GM06990 (cell line): ENCODE measurements at places on chromosomes 3 and 15.

GRCh38 chr3:185572183-185572582, 13.9 kb upstream of the SENP2 start:
- DNase-seq, result no peak

- no peak for DNase-seq
Observed at GRCh38 chr15:99252326-99252725, 1.0 kb downstream of the LRRC28 start.

DNA sequence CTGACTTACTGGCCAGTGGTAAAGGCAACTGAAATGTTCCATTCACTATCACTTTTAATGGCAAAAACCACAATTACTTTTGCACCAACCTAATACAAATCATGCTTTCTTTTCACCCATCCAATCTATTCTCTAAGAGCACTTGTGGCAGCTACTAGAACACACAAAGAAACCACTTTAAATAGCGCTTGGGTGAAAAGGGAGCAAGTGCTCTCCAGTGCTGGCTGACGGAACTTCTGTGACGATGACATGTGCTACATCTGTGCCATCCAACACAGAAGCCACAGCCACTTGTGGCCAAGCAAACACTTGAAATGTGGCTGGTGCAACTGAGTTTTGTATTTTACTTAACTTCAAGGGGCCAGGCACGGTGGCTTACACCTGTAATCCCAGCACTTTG, 18.9 kb downstream of the SH3BP5 start:
- DNase-seq, result no peak

DNA sequence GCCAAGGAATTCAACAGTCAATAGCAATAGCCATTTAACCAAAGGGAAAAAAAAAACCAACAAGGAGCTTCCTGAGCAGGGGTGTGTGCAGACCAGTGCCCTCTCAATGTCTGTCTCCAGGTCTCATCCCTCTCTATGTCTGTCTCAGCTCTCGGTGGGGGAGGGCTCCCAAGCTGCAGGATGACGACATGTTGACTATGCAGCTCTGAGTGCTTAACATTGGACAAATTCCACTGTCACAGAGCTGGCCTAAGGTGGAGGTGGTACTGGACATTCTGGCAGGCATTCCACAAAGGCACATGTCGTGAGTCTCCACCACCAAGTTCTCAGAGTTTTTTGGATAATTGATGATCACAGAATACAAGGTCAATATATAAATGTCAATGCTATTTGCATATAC, 2.0 kb upstream of the CAPN7 start:
- DNase-seq, result no peak

- DNase-seq, result no peak
Observed at GRCh38 chr15:29677871-29678461, 144.3 kb downstream of the TJP1 start.

DNA sequence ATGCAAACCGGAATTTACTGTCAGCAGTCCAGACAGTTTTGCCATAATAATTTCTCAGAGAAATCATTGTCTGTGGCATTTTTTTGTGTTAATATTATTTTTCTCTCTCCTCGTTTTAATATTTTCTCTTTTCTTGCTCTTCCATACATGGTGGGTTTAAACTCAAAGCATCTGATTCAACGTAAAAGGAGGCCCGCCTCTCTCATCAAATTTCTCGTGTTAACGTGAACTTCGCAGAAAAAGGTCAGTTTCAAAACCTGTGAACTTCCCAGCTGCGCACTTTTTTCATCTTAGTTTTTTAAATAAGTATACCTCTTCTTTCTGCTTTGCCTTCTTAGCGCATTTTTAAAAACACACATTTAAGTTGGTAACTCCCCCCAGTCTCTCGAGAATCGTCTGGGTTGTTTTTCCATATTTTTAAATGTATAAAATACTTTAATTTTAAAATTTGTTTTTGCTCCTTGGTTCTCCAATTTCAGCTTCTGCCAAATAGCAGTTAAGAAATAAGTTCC, 9.1 kb downstream of the SHOX2 start:
- peak; percentile 18 for DNase-seq

GRCh38 chr3:126131881-126132750, 48.2 kb upstream of the SLC41A3 start:
- DNase-seq, result no peak

DNA sequence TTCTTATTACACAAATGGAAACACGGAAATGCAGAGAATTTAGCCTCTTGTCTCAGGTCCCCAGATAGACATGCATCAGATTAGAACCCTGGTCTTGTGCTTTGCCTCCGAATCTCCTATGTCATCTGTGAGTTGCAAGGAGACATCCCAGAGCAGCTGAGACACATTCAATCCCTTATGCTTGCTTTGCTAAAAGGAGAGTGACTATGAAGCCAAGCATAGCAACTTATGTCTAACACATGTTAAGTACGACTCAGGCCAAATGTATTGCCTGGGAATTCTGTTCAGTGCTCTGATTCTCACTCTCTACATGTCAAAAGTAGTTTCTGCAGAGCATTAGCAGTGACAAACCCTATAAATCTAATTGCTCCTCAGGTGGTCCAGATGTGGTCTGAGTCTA, 30.6 kb upstream of the LRRC3B start:
- DNase-seq, result no peak

GRCh38 chr3:157151627-157152026, 8.3 kb downstream of the CCNL1 start:
- no peak for DNase-seq

- DNase-seq, result no peak
Observed at GRCh38 chr15:94416820-94417219, 185.5 kb downstream of the MCTP2 start.

DNA sequence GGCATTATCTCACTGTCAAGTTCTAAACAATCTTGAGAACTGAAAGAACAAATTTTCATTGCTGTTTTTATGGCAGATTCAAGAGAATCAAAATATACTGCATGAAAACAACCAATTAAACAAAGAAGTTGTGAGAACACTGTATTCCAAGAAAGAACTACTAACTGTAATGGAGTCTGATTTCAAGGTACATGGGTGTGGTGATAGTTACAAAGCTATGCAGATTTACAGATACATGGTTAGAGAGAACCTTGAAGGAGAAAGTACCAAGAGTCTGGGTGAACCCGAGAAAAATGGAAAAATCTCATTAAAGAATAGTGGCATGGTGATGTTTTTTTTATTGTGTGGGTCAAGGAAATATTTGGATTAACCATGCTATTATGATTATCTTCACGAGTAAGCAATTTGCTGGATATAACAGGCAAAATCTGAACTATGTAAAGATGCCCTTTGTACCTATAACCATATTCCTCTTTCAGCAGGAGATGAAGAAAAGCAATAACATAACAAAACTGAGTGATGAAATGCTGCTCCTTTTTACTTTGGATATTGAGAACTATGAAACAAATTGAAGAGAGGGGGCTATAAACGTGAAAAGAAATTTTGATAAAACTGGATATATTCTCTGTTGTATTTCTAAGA, 100.4 kb downstream of the PLSCR2 start:
- DNase-seq, result no peak

DNA sequence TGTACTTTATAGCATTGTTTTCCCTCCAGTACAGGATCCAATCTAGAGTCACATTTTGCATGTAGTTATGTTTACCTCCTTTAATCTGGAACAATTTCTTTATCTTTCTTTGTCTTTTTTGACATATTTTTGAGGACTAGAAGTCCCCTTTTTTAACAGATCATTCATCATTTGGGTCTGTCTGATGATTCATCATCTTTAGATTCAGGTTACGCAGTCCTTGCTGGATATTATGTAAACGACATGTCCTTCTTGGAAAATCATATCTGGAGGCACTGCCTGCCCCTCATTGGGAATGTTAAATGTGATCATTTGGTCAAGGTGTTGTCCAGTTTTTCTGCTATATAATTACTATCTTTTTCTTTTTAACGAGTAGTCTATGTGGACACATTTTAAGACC, 18.3 kb downstream of the TGM4 start:
- no peak for DNase-seq

DNA sequence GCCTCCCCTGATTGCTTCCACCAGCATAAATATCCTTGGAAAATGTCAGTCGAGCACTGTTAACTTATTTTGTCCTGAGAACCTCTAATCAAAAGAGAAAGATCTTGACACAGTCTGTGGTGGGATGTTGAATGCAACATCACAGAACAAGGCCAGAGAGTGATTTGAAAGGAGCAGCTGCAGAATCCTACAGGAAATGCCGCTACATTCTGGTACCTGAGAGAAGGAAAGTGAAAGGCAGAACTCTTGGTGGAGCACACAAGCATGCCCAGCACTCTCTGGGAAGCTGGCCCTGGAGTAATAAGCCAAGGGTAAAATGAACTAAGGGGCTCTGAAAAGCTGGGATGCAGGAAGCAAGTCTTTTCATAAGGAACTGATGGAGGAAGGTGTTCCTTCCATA, 75.8 kb downstream of the CBLB start:
- DNase-seq, result no peak

- no peak for DNase-seq
Observed at GRCh38 chr3:65326574-65326973, 638.8 kb upstream of the ADAMTS9 start.

DNA sequence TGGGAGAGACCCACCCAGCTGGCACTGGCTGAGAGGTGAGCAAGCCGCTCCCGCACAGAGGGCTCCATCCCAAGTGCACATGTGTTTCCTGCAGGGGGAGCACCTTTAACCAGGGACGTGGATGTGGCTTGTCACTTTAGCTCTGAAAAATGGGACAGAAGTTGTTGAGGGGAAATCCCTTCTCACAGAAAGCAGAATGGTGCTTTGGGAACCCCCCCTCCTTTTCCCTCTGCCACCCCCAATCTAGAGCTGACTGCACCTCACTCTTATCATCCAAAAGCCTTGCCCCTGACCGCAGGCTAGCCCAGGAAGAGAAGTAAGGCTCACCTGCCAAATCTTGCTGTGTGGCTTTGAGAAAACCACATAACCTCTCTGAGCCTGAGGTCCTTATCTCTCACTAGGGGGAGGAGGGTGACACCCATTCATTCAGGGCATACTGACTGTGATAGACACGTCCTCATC, 77.9 kb downstream of the RPN1 start:
- no peak for DNase-seq

DNA sequence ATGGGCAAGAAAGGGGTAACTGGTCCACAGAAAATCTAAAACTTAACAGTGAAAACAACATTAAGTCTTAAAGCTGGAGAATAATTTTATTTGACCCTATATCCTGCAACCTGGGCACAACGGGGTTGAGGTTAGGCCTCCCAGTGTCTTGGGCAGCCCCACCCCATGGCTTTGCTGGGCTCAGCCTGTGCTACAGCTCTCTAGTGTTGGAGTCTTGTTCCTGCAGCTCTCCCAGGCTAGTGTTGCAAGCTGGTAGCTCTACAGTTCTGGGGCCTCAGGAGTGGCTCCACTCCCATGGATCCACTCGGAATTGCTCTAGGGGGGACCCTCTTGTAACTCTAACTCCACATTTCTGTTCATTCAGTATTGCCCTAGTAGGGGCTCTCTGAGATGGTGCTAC, 24.9 kb upstream of the GNB4 start:
- DNase-seq, result no peak

- DNase-seq, result no peak
Observed at GRCh38 chr3:27666708-27667107, 55.4 kb downstream of the EOMES start.

- DNase-seq, result no peak
Observed at GRCh38 chr3:150278195-150278594, 129.9 kb upstream of the TSC22D2 start.
